ENCODE measurements at places on chromosomes 5 and 9.

DNA sequence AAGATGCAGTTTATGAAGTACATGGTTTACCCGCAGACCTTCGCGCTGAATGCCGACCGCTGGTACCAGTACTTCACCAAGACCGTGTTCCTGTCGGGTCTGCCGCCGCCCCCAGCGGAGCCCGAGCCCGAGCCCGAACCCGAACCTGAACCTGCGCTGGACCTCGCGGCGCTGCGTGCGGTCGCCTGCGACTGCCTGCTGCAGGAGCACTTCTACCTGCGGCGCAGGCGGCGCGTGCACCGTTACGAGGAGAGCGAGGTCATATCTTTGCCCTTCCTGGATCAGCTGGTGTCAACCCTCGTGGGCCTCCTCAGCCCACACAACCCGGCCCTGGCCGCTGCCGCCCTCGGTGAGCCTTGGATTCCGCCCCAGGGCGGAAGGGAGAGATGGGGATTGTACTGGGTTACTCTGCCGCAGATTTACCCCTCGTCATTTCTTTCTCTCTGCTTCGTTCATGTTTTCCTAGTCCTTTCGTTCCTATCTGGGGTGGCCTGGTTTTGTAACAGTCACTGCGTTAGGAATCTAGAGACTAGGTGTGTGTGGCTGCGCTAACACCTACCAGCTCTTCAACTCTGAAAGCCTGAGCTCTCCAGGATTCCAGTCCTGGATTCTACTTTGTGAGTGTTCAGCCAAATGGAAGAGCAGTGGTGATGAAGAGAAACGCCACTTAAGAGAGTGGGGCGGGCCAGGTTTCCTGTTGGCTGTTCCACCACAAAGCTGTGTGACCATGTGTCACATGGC lies 638 bp downstream of the MRPS30 start:
- DNase-seq: peak; percentile 55

DNA sequence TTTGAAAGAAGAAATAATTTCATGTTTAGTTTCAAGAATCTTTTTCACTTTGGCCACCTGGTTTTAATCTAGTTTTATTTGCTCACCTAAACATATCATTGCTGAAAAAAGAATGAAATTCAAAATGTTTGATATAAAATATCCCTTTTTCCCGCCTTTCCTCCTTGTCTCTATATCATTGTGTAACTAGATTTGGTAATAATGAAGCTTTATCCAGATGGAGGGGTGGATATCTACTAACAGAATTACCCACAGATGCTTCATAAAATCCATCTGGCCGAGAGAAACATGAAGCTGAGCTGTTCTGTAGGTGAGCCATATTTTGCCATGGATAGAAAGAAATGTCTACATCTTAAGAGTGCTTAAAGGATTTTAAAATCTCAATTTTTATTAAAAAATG lies 214.7 kb downstream of the ICE1 start:
- DNase-seq: no peak

DNA sequence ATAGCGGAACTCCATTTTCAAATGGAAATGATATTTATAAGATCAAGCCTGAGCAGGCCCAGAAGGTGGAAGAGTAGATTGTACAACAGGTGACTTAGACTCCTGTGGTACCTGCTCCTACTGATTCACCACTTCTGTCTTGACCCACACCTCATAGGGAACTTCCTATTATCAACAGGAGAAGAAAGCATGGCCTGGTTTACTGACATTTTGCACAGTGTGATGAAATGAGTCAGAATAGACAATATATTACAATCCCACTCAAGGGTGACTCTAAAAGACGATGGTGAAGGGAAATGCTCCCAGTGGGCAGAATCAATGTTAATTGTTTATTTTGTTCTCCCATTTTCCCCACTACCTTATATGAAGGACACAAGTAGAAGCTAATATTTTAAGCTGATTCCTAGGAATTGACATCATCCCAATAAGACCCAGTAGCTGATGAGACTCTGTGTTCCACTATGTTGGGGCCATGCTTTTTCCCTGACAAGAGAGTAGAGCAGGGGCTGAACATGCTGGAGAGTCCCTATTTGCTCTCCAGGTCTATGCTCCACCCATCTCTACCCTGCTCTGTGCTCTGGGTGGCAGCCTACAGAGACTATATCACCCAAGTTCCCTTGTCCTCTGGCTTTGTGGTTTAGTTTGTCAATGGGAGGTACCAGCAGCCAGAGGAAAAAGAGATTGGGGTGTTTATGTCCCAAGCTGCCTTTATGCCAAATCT lies 163.4 kb upstream of the FSTL4 start:
- no peak for DNase-seq

DNA sequence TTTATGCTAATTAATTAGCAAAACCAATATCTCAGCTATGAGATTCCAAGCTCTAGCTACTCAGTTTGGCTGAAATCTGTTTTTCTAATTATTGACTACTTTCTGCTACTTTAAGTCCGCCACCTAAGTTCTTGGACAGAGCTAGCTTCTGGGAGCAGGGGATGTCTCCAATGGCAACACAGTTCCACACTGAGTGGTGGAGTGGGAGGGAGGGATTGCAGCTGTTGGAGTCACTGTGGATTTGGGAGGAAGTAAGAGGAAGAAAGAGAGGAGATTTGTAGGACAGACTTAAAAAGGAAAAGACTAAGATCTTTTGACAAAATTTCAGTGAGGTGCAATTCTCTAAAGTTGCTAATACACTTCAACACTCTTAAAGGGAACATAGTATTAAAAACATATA lies 450.8 kb downstream of the NFIB start:
- no peak for DNase-seq

GRCh38 chr9:138072897-138073296 lies 195.3 kb downstream of the CACNA1B start:
- no peak for DNase-seq

GRCh38 chr9:133701981-133702797 lies 36.0 kb downstream of the SARDH start:
- no peak for DNase-seq

DNA sequence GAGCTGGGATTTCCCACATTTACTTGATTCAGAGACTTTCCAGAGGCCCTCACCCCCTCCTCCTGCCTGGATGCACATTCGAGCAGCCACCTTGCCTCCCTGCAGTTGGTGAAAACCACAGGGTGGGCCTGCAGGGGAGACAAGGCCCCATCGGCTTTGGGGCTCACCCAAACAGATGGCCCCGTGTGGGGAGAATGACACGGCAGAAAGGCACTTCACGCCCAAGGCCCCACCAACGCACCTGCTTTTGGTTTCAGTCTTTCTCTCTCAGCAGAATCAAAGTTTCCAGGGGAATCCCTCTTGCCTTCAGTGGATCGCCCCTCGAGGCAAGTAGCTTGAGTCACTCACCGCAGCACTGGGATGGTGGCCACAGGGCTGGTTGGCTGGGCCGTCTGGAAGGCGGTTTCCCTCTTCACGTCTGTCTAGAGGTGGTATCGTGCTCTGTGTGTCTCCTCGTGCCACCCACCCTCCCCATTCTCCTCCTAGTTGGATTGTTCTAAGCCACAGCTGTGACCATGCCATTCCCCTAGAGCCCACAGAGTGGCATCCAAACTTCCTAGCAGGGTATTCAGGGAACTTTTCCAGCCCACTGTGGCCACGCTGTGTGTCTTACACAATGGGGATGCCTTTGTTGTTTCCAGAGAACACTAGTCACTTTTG lies 31.8 kb downstream of the SEC61B start:
- DNase-seq: no peak

- no peak for DNase-seq
Observed at GRCh38 chr5:15256485-15256884, 243.5 kb upstream of the FBXL7 start.

DNA sequence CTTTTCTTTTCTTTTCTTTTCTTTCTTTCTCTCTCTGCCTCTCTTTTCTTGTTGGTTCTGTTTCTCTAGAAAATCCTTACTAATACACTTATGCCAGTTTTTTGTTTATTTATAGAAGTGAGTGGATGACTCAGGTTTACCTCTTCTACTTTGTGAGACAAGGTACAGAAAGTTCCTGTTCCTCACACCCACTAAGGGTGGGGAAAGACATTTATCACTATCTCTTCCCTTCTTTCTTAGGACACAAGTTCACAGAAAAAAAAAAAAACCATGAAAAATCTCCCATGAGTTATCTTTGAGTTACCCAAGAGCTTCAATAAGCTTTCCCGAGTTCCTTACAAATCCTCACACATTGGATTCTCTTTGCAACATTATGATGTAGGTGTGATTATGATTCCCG lies 60.9 kb upstream of the CD180 start:
- DNase-seq: no peak

DNA sequence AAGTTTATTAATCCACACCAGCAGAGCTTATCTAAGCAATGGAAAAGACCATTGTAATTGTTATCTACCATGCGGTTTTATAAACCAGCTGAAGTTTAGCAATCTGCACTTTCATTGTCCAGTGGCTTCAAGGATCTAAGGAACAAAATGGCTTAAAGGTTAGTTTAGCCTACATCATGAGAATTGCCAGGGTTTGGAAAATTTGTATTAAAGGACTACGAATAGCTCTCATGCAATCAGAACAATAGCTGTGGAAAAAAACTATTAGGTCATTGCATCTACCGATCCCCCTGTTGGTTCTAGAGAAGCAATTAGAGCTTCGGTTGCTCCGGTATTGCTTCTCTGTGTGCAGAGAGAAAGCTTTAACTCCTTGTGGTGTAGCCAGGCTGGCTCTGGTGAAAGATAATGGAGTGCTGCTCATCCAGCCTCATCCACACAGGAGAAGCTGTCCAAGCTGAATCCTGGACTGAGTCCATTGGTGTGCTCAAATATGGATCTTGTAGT lies 86.3 kb upstream of the SLC12A2 start:
- no peak for DNase-seq

DNA sequence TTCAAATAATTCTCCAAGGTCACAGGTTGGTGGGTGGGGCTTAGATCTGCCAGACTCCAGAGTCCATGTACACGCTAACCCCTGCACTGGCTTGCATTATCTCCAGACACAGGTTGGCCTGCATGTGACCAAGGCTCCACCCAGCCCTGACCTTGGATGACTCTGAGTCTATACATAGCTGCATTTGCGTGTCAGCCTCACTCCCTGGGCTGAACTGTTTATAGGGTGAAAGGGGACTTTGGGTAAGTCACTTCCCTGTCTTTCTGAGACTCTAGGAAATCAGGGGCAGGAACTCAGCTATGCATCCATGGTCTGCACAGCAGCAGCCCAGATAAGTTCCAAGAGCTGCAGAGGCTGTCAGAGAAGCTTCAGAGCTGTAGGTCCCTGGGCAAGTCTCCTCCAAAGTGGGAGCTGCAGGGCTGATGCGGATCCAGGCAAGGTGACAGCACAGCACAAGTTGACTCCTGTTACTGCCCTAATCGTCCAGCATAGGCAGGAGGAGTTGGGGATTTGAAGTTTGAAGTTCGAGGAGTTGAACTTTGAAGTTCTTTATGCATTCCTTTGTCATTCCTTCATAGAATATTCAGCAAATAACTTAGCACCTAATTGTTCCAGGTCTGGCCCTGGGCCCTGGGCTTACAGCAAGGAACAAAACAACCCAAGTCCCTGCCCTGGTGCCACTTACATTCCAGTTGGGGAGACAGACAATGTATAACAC lies 53.4 kb downstream of the SLC22A5 start:
- DNase-seq: no peak

- no peak for DNase-seq
Observed at GRCh38 chr9:109751253-109751652, 28.7 kb upstream of the PALM2AKAP2 start.

Data from Caki2 (cell line).